ENCODE measurements at places on chromosomes 7 and 10.
A peak's percentile ranks its signal among the peaks of the same experiment; 100 is the strongest.

- no peak for DNase-seq
These were observed 26.5 kb downstream of the RNF32 start for GRCh38 chr7:156667110-156667426.

DNA sequence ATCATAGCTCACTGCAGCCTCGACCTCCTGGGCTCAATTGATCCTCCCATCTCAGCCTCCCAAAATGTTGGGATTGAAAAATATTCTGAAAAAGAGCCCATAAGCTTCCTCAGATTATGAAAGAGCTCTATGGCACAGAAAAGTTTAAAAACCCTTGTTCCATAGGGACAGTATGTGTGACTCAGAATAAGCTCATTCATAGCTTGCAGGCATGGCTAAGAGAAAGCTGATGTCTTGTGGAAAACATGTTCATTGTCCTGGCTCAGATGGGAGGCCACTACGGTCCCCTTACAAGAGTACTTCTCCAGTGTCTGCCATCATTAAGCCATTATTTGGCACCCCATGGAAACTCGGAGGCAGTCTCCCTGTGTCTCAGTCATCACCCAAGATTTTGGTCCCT is 64.0 kb downstream of the CCDC3 start:
- DNase-seq: no peak

DNA sequence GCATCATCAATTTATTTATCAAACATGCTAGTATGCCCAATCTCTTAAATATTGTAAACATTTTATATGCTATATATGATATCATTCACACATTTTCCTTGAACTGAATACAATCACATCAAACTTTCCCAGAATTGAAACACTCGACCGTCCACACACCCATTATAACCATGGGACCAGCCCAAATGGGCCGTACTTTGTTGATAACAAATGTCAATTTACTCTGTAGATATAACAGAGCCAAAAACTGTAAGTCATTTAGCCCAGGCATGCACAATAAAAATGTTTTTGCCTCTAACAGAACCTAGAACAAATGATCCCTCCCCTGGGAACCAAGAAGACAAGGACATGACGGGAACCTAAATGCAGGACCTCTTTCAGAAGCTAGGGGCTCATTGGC is 683 bp upstream of the ANKRD22 start:
- peak; percentile 8 for DNase-seq

GRCh38 chr7:50685135-50686065 is 97.3 kb downstream of the GRB10 start:
- DNase-seq: no peak

DNA sequence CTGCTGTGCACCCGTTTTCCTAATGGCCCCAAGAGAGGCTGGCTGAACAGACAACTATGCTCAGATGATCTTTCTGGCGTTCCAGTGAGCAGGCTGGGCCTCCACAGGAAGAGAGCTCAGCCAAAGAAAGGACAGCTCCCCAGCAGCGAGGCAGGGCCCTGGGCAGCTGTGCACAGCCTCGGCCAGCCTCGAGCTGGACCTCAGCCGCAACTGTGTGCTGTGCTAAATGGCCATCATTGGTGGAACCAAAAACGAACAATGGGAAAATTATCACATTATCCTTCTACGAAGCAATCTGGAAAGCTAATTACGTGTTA is 97.5 kb downstream of the CTBP2 start:
- DNase-seq: peak; percentile 63

- peak; percentile 84 for DNase-seq
These were observed 45.3 kb upstream of the PIK3AP1 start for GRCh38 chr10:96765406-96766240.
